ENCODE measurements at places on chromosomes 7 and 10. TPM values are rescaled to one million over a fixed set of nuclear protein-coding genes. Genes with fewer than 3 reads are reported as not detected.
A peak's percentile ranks its signal among the peaks of the same experiment; 100 is the strongest.

Gene GPR15LG
- not detected for total RNA-seq

- H3K4me3 ChIP-seq, result no peak overlapping the region
- H3K27me3 ChIP-seq, result no peaks in the 10 kb centered on the region
- peaks cover 24% of the 10 kb centered on the region for H3K4me1 ChIP-seq
- no peak overlapping the region for H3K27ac ChIP-seq
Observed at GRCh38 chr7:15837306-15837950, 150.9 kb upstream of the MEOX2 start.

DNA sequence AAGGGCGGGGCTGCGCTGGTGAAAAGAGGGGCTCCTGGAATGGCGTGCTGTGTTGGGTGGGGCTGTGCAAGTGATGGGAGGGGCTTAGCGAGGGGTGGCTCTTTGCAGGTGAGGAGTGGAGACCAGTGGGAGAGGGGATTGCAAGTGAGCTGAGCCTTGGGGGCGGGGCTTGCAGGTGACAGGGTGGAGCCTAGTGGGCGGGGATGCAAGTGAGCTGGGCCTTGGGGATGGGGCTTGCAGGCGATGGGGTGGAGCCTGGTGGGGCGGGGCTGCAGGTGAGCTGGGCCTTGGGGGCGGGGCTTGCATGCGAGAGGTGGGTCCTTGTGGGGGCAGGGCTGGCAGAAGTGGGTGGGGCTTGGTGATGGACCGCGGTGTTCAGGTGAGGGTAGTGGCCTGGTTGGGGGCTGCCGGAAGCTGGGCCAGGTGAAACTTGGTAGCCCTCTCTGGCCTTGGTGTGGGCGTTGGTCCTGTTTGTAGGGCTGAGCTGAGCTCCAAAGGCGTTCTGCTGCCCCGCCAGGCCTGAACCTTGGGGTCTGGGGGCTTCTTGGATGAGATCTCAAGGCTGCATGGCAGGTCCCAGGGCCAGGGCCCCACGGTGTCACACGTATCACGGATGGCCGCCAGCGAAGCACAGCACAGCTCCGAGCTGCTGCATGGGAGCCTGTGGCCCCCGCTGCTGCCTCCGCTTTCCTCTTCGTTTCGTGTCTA, 743 bp upstream of the PITRM1 start:
- H3K4me1 ChIP-seq, result peaks cover 9% of the 10 kb centered on the region
- peaks cover 16% of the 10 kb centered on the region for H3K36me3 ChIP-seq
- no peak for DNase-seq
- H3K4me3 ChIP-seq, result peak overlapping the region; percentile 68

DNA sequence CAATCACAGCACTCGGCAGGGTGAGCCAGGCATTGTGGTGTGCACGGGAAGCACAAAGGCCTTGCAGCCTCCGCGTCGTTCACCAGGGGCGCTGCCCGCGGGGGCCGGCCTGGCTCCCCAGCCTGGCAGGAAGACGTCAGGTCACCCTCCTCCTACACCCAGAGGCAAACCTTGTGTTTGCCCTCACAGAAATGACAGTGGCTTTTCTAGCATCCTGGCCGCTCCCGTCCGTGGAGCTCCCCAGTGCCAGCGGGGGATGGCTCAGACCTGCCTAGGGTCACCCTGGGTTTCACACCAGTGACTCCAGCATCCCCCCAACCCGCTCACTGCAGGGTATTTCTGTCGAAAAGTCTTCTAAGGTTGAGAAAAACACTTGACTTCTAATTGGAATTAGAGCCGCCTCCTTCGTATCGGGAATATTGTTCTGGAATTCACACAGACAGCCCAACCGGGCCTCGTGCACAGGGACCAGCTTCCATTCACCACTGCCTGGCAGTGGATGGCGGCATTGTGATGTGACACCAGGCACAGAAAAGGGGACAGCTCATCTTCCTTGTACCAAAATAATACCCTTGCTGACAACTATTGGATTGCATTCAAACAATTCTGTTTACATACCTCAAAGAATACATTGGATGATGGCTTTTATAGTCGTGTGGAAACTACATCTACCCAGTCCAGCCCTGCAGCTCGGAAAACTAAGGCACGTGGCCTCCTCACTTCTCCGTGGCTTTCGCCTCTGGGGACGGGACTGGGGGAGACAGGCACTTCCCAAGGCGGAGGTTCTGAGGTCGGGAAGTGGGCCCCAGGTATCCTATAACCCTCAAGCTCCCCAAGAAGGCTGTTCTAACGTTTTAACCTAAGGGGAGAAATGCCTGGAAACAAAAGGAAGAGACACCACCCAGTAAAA, 109.0 kb downstream of the EBF3 start:
- no peaks in the 10 kb centered on the region for H3K36me3 ChIP-seq
- H3K27ac ChIP-seq, result no peak overlapping the region
- H3K4me1 ChIP-seq, result no peaks in the 10 kb centered on the region
- DNase-seq, result no peak
- H3K4me3 ChIP-seq, result no peak overlapping the region

GRCh38 chr10:25531457-25532061, 356.8 kb downstream of the GPR158 start:
- H3K27ac ChIP-seq, result no peak overlapping the region
- H3K36me3 ChIP-seq, result no peaks in the 10 kb centered on the region
- no peak for DNase-seq

GRCh38 chr7:78149787-78150186, 351.2 kb downstream of the PHTF2 start:
- peak overlapping the region; percentile 40 for H3K27ac ChIP-seq
- H3K36me3 ChIP-seq, result no peaks in the 10 kb centered on the region
- no peaks in the 10 kb centered on the region for H3K27me3 ChIP-seq
- H3K4me1 ChIP-seq, result peaks cover 42% of the 10 kb centered on the region
- peak; percentile 90 for DNase-seq

DNA sequence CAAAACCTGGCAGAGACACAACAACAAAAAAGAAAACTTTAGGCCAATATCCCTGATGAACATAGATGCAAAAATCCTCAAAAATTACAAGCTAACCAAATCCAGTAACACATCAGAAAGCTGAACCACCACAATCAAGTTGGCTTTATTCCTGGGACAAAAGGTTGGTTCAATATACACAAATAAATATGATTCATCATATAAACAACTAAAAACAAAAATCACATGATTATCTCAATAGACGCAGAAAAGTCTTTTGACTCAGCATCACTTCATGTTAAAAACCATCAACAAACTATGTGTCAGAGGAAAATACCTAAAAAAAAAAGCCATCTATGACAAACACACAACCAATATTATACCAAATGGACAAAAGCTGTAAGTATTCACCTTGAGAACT, 283.5 kb downstream of the THSD7A start:
- DNase-seq, result peak; percentile 53
- H3K4me1 ChIP-seq, result no peaks in the 10 kb centered on the region
- no peak overlapping the region for H3K4me3 ChIP-seq
- no peak overlapping the region for H3K27ac ChIP-seq

- H3K27me3 ChIP-seq, result no peaks in the 10 kb centered on the region
- DNase-seq, result no peak
- H3K4me1 ChIP-seq, result peaks cover 10% of the 10 kb centered on the region
- H3K27ac ChIP-seq, result no peak overlapping the region
- H3K4me3 ChIP-seq, result no peak overlapping the region
- no peaks in the 10 kb centered on the region for H3K36me3 ChIP-seq
Observed at GRCh38 chr7:139673230-139673629, 104.6 kb downstream of the HIPK2 start.

Gene CALML3
- total RNA-seq, result not detected

- H3K4me3 ChIP-seq, result no peak overlapping the region
- H3K27me3 ChIP-seq, result no peaks in the 10 kb centered on the region
Observed at GRCh38 chr7:96041171-96041570, 268.8 kb downstream of the DYNC1I1 start.

GRCh38 chr7:65915921-65916657, 43.2 kb downstream of the VKORC1L1 start:
- H3K27me3 ChIP-seq, result no peaks in the 10 kb centered on the region
- no peak overlapping the region for H3K27ac ChIP-seq
- DNase-seq, result no peak
- no peaks in the 10 kb centered on the region for H3K4me1 ChIP-seq

GRCh38 chr7:16970732-16971482, 89.1 kb upstream of the AGR3 start:
- peaks cover 13% of the 10 kb centered on the region for H3K4me1 ChIP-seq
- H3K27ac ChIP-seq, result no peak overlapping the region

Gene BHLHA15
- total RNA-seq, result not detected

DNA sequence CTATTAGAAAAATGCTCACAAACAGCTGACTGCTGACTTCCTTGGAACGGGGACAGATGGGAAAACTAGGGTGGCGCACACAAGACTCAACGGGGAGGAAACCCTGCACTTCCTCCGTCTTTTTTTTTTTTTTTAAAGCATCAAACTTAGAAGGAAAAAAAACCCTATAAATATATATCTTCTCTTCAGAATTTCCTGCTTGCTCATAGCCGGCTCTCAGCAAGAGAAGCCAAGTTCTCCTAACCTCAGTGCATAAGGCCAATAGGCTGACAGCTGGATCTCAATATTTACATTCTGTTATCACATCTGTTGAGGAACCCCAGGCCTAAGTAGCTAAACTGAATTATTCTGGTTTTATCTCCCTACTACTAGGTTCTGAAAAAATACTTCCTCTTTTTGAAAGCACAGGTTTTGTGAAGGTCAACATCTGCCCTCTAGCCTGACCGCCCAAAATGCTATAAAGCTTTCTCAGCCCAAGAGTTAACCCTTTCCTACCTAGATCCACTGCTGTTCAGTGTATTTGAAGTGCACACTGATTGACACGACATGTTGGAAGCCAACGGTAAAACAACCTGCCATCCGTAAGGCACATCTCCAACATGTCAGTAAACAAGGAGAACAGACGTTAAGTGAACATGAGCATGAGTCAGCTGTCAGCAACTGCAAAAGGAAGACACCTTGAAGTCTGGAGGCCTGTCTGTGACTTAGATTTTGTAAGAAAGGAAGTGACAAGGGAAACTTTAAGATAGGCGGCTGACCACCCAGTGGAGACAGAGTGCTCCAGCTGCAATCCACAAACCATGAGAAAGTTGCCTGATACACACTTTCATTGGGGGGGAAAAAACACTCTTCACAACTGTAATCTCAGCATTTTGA, 83.8 kb downstream of the EBLN1 start:
- DNase-seq, result no peak
- no peak overlapping the region for H3K4me3 ChIP-seq
- H3K27me3 ChIP-seq, result no peaks in the 10 kb centered on the region
- H3K27ac ChIP-seq, result no peak overlapping the region
- no peaks in the 10 kb centered on the region for H3K4me1 ChIP-seq

DNA sequence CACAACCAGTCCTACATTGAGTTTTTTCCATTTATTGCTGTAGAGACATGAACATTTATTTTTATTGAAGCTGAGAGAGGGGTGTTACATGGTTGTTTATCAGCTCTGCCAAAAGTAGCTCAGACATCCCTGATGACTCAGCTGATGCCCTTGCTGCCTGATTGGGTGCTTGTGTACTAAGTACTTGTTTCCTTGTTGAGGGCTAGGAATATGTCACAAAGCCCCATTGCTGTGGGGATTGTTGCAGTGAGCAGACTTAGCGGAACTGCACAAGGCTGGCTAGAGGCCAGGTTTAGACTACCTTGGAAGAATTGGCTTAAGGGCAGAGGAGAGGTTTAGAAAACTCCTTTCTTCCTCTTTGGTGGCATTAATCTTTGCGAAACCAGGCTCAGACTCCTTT, 110.6 kb downstream of the AUTS2 start:
- H3K36me3 ChIP-seq, result no peaks in the 10 kb centered on the region
- H3K27me3 ChIP-seq, result no peaks in the 10 kb centered on the region
- no peak overlapping the region for H3K4me3 ChIP-seq

Gene FAM180A
- total RNA-seq, result 60.1 TPM

- H3K4me3 ChIP-seq, result no peak overlapping the region
- H3K27ac ChIP-seq, result no peak overlapping the region
- H3K36me3 ChIP-seq, result no peaks in the 10 kb centered on the region
- H3K27me3 ChIP-seq, result no peaks in the 10 kb centered on the region
- peaks cover 26% of the 10 kb centered on the region for H3K4me1 ChIP-seq
Observed at GRCh38 chr10:78981257-78981969, 87.4 kb upstream of the ZMIZ1 start.

DNA sequence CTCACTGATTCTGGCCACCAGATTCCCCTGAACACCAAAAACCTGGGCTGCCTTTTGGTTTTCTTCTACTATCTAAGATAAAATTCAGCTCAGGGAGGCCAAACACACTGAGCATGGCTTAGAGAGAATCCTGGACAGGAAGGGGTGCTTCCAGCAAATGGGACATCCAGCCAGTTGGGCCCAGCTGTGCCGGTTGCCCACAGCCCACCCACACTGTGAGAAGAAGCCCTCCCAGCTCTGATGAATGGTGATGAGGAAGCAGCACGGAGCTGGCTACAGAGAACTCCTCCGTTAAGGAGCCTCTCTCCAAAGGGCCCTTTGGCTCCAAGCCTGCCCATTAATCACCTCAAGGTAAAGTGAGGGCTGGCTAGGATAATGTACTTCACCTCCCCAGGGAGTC, 15.9 kb downstream of the LRRC18 start:
- H3K27ac ChIP-seq, result no peak overlapping the region
- no peaks in the 10 kb centered on the region for H3K36me3 ChIP-seq
- no peaks in the 10 kb centered on the region for H3K4me1 ChIP-seq
- peaks cover 48% of the 10 kb centered on the region for H3K27me3 ChIP-seq
- DNase-seq, result no peak
- H3K4me3 ChIP-seq, result no peak overlapping the region

DNA sequence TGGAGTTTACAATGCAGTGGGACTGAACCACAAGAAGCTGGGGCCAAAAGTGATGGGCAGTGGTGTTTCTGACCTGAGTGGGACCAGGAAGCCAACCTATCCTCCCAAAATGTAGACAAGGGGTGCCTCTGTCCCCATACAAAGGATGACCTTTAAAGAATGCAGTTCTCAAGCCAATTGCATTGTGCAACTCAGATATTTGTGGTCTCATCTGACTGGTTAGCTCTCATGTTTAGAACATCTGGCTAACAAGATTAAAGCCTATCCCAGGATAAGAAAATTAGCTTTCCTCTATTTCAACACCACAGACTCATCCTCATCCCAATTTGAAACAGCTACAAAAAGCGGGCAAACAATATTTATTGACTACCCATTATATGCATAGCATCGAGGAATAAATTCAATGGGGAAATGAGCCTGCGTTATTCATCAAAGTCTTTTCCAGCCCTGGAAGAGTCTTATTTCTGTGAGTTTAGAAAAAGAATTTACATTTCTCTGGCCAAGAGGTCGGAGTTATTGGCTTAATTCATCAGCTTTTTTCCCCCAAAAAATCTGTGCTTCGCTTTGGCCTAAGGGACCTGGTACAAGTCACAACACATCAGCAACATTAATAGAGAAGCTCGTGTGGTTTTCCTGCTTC, 26.7 kb downstream of the ELMO1 start:
- H3K27ac ChIP-seq, result no peak overlapping the region
- H3K36me3 ChIP-seq, result no peaks in the 10 kb centered on the region
- H3K4me1 ChIP-seq, result no peaks in the 10 kb centered on the region
- no peaks in the 10 kb centered on the region for H3K27me3 ChIP-seq
- peak; percentile 17 for DNase-seq

GRCh38 chr10:79259834-79260233, 87.4 kb upstream of the PPIF start:
- no peak overlapping the region for H3K4me3 ChIP-seq
- no peak for DNase-seq
- H3K27me3 ChIP-seq, result no peaks in the 10 kb centered on the region
- no peak overlapping the region for H3K27ac ChIP-seq
- no peaks in the 10 kb centered on the region for H3K36me3 ChIP-seq
- no peaks in the 10 kb centered on the region for H3K4me1 ChIP-seq

GRCh38 chr10:73742454-73742734, 1.8 kb upstream of the SEC24C start:
- no peaks in the 10 kb centered on the region for H3K27me3 ChIP-seq
- peaks cover 22% of the 10 kb centered on the region for H3K4me1 ChIP-seq
- no peak for DNase-seq
- no peak overlapping the region for H3K27ac ChIP-seq

- no peak overlapping the region for H3K27ac ChIP-seq
- no peaks in the 10 kb centered on the region for H3K27me3 ChIP-seq
- no peaks in the 10 kb centered on the region for H3K4me1 ChIP-seq
- no peak for DNase-seq
- no peaks in the 10 kb centered on the region for H3K36me3 ChIP-seq
Observed at GRCh38 chr10:10726101-10726500, 291.6 kb upstream of the CELF2 start.

Gene TMEM273
- not detected for total RNA-seq
